ENCODE measurements at places on chromosomes 4 and X.

GRCh38 chrX:44344687-44345086, 1.2 kb upstream of the EFHC2 start:
- DNase-seq: no peak

GRCh38 chrX:130523460-130524394, 121.9 kb downstream of the RBMX2 start:
- DNase-seq: no peak

GRCh38 chr4:6758728-6759127, 23.8 kb upstream of the KIAA0232 start:
- no peak for DNase-seq

DNA sequence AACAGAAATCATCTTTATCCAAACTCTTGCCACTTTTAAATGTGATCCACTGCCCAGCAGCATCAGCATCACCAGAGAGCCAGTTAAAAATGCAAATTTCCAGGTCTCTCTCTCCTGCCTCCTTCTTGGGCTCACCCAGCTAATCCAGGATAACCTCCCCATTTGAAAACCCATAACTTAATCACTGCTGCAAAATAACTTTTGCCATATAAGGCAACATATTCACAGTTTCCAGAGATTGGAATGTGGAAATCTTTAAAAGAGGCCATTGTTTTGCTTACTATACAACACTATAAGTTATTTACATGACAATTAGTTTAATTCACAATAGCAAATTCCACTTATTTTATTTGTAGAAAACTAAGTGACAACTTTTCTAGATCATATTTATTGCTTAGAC, 4.8 kb upstream of the EXOSC9 start:
- no peak for DNase-seq

GRCh38 chr4:128379860-128380259, 92.2 kb upstream of the PGRMC2 start:
- DNase-seq: no peak

GRCh38 chr4:123060039-123060770, 137.8 kb upstream of the NUDT6 start:
- DNase-seq: no peak

GRCh38 chrX:54786967-54787366, 11.1 kb downstream of the ITIH6 start:
- DNase-seq: no peak

- DNase-seq: no peak
These were observed 14.3 kb upstream of the RAB9B start for GRCh38 chrX:103846386-103846785.

GRCh38 chr4:182400081-182400480, 156.9 kb downstream of the TENM3 start:
- DNase-seq: no peak

GRCh38 chrX:140157611-140158010, 192.3 kb upstream of the CXorf66 start:
- DNase-seq: no peak

DNA sequence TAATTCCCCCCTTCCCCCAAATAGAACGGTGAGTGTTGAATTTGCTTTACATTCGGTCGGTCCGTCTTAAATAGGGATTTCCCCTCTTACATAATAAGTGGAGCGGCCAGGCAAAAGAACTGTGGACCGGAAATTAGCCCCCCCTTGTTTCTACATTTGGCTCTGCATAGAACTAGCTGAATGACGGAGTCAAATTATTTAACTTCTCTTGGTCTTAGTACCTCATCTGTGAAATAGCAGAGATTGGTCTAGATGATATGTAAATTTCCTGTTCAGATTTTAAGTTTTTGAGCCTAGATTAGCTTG, 1.3 kb downstream of the SPATA18 start:
- DNase-seq: no peak
